Dorsolateral prefrontal cortex (tissue), 122 donors: ENCODE measurements at places on chromosomes 6 and 20. TPM values are rescaled to one million over a fixed set of nuclear protein-coding genes. Genes with fewer than 3 reads are reported as not detected.

The TBXT gene
- not detected for total RNA-seq

The FARS2 gene
- 21.5 TPM for total RNA-seq

The ZNF311 gene
- total RNA-seq: 0.61 TPM

- DNase-seq: no peak
Measured at GRCh38 chr6:15876406-15876805, 213.6 kb upstream of the DTNBP1 start.

DNA sequence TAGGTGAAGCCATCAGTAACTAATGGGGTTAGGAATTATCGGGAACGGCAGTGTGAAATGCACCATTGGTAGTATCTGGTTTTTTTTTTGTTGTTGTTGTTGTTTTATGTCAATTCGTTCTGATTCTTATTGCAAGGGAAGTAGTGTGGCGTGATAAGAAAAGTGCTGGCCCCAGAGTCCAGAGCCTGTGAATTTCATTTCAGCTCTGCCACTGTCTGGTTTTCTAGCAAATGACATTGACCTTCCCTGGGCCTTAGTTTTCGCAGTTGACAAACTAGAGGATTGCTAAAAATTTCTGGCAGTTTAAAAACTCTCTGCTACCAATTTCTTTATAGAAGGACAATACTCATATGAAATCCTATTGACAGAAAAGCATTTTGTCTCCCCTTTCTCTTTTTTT, 161.6 kb downstream of the AIG1 start:
- no peak for DNase-seq

GRCh38 chr6:143613749-143614148, 64.0 kb upstream of the PHACTR2 start:
- DNase-seq: no peak

GRCh38 chr20:50834599-50835005, 39.7 kb downstream of the BCAS4 start:
- no peak for DNase-seq

DNA sequence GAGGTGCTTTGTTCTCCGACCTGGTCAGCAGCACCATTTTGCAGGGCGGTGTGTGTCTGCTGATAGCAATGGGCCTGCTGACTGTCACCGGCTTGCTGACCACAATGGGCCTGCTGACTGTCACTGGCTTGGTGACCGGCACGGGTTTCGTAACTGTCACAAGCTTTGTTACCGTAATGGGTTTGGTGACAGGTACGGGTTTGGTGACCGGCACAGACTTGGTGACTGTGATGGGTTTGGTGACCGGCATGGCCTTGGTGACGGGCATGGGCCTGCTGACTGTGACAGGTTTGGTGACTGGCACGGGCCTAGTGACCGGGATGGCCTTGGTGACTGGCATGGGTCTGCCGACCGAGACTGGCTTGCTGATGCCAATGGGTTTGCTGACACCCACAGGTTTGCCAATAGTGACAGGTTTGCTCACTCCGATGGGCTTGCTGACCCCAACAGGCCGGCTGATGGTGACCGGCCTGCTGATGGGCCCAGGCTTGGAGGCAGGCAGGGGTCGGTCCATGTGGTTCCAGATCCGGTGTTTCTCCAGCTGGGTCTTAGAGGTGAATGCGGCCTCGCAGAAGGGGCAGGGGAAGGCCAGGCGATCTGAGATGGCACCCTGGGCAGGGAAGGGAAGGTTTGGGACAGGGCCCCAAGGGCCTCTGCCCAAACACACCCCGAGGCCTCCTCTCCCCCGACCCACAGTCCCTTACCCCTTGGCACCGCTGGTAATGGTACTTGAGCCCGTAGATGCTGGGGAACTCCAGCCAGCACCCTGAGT, 3.4 kb downstream of the ZNF512B start:
- DNase-seq: no peak

GRCh38 chr20:47221036-47221625, 135.4 kb downstream of the ZMYND8 start:
- DNase-seq: no peak

- no peak for DNase-seq
Measured at GRCh38 chr20:47438464-47439381, 63.0 kb upstream of the NCOA3 start.

- no peak for DNase-seq
Measured at GRCh38 chr6:104653781-104654180, 205.9 kb downstream of the HACE1 start.

GRCh38 chr20:9616455-9616805, 102.0 kb downstream of the LAMP5 start:
- no peak for DNase-seq

GRCh38 chr6:49401063-49401462, 62.0 kb downstream of the MMUT start:
- DNase-seq: no peak

GRCh38 chr6:150272264-150272975, 96.4 kb upstream of the IYD start:
- DNase-seq: no peak
